ENCODE measurements at places on chromosomes 5 and 9.

DNA sequence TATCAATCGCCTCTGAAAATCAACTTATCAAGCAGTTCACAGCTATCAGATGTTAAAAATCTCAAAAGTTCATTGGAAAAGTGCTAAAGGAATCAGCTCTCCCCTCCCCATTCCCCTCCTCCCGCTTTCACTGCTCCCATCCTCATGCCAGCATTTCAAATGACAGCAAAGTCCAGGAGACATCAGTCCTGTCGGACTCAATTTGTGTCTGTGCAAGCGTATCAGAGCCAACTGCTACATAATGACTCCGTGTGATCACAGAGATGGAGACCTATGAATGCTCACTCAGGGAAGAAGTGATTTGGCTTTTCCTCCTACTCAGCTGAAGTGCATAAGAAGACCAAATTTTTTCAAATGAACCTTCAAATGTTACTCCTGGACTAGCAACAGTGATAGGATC is 937.2 kb upstream of the DMAC1 start:
- no peak for DNase-seq

DNA sequence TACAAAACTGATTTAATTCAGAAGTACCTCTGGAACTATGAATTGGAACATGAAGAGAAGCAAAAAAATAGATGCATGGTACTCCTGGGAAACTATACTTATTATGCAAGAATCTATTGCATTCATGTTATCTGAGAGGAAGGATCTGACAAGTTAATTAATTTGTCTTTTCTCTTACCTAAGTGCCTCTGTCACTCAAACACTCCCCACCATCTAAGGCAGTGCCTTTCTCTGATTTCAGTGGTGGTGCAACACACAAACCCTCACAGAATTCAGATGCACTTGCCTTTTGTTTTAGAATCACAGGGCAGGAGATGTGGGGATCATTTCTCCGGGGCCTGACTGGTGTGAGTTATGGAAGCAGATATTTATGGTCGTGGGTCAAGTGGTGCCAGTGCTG is 52.5 kb upstream of the C9orf72 start:
- no peak for DNase-seq

DNA sequence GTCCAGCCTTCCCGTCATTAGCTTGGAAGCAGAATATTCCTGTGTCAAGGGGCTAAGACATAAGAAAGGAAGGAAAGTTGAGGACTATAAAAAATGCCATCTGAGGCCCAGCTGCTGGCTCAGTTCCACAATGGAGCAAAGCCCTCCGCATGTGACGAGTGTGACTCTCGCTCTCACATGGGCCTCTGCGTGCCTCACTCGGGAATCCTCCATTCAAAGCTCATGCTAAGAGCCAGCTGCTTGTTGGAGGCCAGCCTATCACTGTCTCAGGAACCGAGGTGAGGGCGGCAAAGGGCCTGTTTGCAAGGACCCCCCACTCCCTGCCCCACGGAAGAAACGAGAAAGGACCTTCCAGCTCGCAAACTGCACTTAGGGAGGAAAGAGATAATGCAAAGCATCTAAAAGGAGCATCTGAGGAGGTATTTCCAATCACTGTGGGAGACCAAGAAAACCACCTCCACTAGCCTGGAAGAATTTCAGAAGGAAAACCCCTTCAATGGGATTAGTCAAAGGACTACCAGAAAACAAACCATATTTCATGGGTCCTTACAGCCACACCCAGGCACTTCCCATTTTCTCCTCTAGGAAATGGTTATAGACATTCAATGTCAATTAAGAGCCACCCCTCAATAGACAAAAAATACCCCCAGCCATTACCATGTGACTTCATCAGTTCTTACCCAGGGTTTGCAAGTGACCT is 95.3 kb downstream of the PRRT1B start:
- no peak for DNase-seq

GRCh38 chr9:109967651-109968642 is 187.9 kb downstream of the PALM2AKAP2 start:
- DNase-seq = no peak

- no peak for DNase-seq
Measured at GRCh38 chr9:137502008-137502911, 43.1 kb upstream of the NSMF start.

- no peak for DNase-seq
Measured at GRCh38 chr5:73028991-73029595, 73.3 kb downstream of the FCHO2 start.

DNA sequence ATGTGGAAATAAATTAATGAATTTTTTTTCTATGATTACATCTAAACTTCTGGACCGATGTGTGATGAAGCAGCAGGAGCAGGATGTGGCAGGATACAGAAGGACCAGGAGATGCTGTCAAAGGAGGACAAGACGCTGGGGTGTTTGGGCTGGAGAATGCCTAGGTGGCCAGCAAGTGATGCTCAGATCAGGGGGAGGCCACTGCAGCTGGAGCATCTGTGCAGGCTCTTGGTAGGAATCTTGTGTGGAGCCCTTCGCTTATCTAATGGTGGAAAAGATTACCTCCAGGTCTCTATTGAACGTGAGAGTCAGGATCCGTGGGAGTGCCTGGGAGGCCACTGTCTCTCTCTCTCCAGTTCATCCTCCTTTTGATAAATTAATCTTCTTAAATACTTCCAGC is 79.8 kb downstream of the MRPL36 start:
- no peak for DNase-seq
